Stimulated activated CD8-positive, alpha-beta memory T cell treated with anti-CD3 and anti-CD28 coated beads, Interleukin-2, amount 100 ng/mL, for 1 hour (primary cell): ENCODE measurements at places on chromosomes 5 and 9.

- DNase-seq: no peak
Observed at GRCh38 chr5:147169901-147170300, 64.9 kb upstream of the STK32A start.

GRCh38 chr9:101618698-101619097 lies 23.9 kb upstream of the PPP3R2 start:
- DNase-seq: no peak

- no peak for DNase-seq
Observed at GRCh38 chr9:116959809-116960208, 272.7 kb downstream of the TRIM32 start.

DNA sequence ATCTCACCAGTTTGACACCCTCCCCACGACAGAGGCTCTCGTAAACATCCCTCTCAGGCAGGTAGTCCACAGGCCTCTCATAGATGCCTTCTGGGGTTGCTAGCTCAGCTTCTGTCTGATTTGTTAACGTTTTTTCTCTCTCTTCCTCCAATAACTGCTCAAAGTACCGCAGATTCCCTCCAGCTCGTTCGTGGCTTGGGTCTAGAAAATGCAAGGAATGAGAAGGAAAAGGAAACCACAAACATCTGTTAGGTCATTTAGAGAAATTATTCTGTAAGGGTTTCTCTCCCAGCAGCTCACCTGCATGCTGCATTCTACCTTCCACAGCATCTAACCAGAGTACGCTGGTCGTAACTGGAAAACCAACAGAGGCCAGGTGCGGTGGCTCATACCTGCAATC lies 18.5 kb downstream of the P4HA2 start:
- DNase-seq: no peak

DNA sequence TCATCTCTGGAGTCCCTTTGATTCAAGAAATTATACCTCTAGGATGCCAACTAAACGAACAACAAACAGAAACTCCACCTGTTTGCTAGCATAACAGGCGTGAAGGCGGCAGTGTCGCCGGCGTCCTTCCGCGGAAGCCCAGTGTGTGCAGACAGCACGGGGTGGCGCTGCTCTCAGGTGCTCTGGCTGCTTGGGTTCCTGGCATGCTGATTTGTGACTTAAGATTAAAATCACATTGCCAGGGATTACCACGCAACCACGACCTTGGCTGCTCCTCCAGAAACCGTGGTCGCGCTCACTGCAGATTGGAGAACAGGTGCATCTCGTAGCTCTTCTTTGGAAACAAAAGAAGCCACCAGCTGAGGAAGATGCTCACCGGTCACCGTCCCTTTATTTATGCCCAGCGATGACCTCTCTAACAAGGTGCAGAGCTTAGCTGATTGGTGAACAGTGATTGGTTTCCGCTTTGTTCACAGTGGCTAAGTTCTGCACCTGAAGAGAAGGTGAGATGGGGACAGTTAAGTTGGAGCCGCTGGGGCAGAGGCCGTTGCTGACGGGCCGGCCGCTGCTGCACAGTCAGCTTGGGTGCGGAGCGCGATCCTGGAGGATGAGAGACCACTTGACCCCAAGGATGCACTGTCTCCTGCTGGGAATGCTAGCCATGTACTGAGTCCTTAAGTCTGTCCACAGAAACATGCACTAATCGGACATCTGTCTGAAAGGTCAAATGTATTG lies 232.3 kb downstream of the FANCC start:
- DNase-seq: no peak

- no peak for DNase-seq
Observed at GRCh38 chr9:19464061-19464763, 55.4 kb downstream of the ACER2 start.

DNA sequence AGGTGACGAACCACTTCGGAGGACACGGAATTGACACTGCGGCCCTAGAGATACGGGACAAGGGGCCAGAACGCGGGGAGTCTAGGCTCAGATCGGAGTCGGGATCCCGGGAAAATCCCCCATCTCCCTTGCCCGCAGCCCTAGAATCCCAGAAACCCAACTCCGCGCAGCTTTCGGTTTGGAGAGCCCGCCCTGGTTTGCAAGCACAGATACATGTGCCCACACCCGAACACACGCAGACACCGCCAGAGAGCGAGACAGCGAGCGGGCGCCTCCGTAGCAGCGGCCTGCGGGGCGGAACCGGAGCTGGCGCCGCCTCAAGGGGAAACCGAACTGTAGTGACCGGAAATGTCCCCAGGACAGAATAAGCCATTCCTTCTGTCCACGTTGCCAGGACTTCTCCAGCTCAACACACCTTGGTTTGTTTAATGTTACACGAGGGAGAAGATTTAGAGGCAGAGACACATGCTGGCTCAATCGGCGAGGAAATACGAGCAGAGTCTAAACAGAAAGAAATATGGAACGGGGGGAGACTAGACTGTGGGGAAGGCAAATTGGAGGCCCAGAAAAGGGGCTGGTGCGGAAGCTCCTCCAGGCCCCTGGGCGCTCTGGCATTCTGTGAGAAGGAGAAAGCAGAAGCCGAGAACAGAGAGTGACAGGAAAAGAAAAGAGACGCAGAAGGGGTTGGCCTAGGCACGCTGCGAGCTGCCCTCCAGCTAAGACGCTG lies 2.9 kb upstream of the PAX5 start:
- DNase-seq: no peak

DNA sequence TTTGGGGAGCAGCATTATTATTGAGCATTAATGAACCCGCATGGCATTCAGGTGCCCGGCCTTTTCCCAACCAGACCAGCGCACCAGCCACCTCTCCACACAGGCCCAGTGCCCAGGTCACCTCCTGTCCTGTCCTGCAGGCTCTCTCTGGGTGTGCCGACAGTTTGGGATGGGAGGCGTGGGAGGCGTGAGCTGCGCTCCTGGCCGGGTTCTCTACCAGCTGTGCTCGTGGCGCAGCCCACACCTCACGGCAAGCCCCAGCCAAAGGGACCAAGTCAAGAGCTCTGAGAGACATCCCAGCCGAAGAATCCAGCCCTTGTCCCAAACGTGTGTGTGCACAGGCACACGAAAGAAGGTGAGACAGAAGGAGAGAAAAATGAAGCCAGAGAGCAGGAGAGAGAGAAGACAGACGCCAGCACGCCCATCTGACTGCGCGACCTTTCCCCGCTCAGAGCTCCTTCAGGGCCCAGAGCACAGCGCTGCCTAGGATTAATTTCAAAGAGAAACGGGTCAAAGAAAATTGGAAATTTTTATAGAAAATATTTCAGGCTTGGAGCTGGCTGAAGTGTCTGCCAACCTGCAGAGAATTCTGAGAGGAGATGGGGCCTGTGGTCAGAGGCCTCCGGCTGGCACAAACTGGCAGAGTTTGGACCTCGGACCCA lies 81.7 kb downstream of the ADAMTS2 start:
- DNase-seq: no peak

DNA sequence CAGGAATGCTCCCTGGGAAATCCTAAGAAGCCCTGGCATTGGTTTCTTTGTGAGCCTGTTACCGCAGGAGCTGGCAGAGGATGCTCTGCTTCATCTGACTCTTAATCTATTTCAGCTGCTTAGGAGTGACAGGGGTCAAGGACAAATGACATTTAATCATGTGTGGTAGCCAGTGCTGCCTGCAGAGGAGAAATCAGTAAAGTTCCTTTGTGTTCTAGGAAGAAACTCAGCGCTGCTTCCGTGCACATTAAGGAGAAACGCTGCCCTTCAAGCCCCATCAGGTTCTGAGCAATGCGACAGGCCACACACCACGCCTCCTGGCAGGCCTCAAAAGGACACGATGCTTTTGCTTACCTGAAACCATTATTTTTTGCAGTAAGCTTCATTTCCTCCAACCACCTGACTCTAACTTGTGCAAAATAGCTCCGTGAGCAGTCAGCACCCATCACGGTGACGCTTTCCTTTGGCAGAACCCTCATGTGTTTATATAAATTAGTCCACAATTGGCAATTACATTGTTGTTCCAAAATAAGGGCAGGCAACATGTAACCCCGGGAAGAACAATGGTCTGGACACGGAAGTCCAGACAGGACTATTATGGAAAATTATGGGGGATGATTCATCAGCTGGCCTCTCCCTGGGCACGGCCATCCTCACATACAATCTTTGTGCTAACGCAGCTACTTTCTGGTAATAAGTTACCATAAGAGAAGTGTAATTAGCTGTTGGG lies 387.9 kb upstream of the DAP start:
- no peak for DNase-seq

DNA sequence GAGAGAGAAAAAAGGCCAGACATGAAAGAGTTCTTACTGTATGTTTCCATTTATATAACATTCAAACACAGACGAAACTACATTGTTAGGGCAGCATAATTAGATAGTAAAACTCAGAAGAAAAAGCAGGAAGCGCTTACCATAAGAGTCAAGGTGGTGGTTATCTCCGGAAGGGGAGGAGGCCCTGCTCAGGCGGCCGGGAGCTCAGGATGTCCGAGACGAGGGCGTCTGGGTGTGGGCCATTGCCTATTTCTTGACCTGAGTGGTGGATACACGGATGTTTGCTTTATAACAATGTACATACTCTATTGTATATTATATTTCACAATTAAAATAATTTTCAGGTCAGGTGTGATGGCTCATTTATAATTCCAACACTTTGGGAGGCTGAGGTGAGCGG lies 80.9 kb upstream of the COL5A1 start:
- DNase-seq: no peak

- no peak for DNase-seq
Observed at GRCh38 chr5:11777096-11777495, 127.2 kb downstream of the CTNND2 start.

- no peak for DNase-seq
Observed at GRCh38 chr9:91814201-91814600, 135.8 kb downstream of the ROR2 start.

DNA sequence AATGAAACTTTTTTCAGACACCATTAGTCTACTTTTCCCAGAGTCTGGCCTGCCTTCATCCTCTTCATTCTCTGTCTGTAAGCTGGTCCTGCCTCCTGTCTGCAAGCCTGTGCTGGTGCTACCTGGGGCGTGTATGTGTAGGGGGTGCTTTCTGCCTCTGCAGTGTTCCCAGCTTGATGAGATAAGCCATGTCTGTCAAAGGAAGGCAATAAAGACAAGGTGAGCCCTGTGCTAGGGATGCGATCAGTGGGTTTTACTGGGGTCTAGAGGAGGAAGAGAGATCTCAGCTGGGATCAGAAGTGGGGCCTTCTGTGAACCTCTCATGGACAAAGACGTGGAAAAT lies 78.0 kb upstream of the TGFBR1 start:
- DNase-seq: no peak

DNA sequence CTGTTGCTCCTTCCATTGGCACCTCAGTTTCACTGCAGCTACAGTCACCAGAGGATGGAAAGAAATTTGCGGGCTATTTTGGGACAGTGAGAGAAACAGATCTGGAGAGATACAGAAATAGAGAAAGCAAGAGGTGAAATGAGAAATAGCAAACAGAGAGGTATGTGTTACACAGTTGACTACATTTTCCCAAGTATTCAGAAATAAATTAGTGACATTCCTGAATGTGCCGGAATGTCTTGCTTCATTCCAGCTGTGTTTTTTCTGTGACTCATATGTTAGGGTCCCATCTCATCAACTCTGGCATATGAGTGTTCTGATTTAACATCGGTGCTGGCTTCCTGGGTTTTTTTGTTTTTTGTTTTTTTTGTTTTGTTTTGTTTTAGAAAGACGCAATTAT lies 63.8 kb upstream of the ZNF462 start:
- DNase-seq: no peak

GRCh38 chr9:581673-582497 lies 259.6 kb upstream of the DMRT1 start:
- DNase-seq: no peak

GRCh38 chr9:88980740-88981203 lies 10.5 kb upstream of the S1PR3 start:
- DNase-seq: no peak

DNA sequence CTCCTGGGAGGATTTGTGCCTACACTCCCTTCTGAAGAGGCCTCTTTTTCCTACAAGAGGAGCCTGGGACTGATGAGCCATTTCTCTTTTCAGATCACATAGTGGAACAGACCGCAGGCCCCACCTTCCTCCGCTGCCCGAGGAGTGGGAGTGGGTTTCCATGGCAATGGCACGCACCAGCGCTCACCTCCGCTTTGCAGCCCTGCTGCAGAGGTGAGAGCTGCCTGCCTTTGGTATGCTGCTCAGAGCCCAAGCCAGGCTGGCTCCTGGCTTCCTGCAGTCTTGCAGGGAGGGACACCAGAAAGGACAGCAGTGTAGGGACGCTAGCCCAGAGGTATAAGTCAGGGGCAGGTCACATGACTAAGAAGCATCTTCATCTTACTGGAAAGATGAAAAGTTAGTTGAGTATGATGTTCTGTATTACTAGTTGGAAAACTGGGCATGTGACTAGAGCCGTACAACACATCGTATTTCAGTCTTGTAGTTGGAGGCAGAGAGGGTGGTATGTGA lies 12.4 kb downstream of the PTTG1 start:
- no peak for DNase-seq

- DNase-seq: no peak
Observed at GRCh38 chr5:175288048-175288621, 155.8 kb downstream of the DRD1 start.

DNA sequence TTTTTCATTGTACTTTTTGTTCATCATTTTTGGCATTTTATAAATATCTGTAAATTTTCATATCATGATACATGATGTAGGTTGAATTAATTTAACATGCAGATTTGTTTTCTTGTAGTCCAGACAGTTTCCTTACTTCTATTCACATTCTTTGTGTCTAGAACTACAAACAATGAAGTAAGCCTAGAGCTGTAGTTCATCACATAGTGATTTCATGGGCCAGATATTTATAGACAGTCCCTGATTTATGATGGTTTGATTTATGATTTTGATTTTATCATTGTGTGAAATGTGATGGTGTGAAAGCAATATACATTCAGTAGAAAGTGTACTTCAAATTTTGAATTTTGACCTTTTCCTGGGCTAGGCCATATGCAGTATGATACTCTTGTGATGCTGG lies 139.0 kb downstream of the ARHGEF28 start:
- DNase-seq: no peak

DNA sequence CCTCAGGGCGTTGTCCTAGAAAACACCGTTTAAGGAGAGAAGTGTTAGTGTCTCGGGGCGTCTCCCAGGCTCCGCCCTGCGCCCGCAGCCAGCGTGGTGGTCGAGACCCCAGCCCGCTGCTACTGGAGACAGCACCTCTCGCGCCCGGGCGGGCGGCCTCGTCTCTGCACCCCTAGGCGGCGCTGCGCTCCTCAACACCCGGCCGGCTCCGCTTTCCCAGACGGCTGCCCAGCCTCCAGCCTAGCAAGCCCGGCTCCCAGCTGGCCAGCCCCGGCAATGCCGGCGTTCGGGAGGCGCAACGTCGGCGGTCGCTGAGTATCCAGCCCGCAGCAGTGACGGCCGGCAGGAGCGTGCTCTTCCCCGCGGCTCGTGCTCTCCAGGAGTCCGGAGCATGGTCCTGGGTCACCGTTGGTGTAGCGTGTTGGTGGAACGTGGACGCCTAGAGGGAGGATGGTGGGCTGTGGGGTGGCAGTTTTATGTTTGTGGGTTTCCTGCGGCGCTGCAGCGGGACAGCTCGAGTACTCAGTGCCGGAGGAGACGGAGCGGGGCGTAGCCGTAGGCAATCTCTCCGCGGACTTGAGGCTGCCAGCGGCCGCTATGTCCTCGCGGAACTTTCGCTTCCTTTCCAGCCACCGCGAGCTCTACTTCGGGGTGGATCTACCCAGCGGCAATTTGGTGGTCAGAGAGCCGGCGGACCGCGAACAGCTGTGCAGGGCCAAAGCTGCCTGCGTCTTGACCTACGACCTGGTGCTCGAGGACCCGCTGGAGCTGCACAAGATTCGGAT lies 536 bp downstream of the PCDHAC1 start:
- DNase-seq: no peak

- no peak for DNase-seq
Observed at GRCh38 chr5:122863240-122863639, 17.8 kb downstream of the SNX24 start.
